ENCODE measurements at places on chromosomes 1 and 21.

- no peak for DNase-seq
Measured at GRCh38 chr1:53580009-53580400, 120.8 kb downstream of the DMRTB1 start.

- no peak for DNase-seq
Measured at GRCh38 chr1:151510020-151510405, 1.2 kb upstream of the CGN start.

GRCh38 chr1:53949023-53949990 is 3.2 kb downstream of the LRRC42 start:
- DNase-seq, result no peak

DNA sequence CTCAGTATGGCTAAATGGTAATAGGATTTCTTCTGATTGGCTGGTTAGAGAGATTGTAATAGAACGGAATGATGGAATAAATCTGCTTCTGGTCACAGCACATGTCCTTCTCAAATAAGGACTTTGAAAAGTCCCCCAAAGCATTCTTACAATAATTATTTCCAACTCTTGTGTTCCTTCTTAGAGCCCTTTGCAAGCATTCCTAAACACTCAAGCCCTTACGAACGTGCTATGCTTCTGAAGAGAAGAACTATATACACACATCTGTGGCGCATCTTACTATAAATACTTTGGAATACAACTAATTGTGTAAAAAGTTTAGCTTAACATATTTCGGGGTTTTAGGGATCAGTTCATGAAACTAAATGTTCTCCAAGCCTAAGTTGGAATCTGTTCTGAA is 25.6 kb downstream of the CLIC4 start:
- no peak for DNase-seq

GRCh38 chr1:31943546-31944184 is 5.5 kb upstream of the PTP4A2 start:
- no peak for DNase-seq

All from stimulated activated CD4-positive, alpha-beta T cell treated with anti-CD3 and anti-CD28 coated beads, TNF-alpha, amount 100 ng/mL, for 1 hour (primary cell).